ENCODE measurements at places on chromosomes 3 and 15.
A peak's percentile ranks its signal among the peaks of the same experiment; 100 is the strongest.

GRCh38 chr3:48503401-48504050 lies 448 bp downstream of the SHISA5 start:
- DNase-seq = no peak

- no peak for DNase-seq
Observed at GRCh38 chr3:127774647-127775046, 47.7 kb downstream of the MGLL start.

DNA sequence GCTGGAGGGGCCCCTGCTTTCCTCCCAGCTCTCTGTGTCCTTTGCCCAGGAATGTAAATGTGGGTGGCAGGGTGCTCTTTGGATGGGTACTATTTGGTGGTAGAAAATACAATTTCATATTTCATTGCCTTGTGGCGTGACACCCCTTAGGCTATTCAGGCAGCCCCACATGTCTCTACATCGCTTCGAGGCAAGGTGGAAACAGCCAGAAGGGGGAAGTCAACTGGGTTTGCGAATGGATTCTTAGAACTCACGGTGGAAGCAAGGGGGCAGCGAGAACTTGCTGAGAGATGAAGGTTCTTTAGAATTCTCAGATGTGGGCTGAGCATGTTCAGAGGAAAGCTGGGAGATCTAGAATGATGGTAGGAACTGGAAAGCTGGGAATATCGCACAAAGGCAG lies 25.3 kb downstream of the PLA2G4D start:
- DNase-seq = no peak

GRCh38 chr3:73188707-73189106 lies 127.2 kb downstream of the EBLN2 start:
- no peak for DNase-seq

DNA sequence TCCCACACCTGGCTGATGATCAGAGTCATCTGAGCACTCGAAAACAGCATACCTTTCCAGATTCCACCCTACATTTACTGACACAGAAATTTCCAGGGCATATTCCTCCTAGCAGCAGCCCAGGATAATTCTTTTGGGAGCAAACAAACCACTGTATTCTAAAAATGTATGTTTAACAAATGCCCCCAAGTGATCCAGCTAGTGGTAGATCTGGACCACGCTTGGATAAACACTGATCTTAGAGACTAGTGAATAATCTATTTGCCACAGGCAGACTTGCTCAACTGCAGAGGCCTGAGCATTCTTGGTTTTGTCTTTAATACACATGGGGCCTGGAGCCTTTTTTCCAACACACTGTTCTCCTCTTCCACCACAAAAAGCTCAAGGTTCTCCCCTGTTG lies 89.6 kb downstream of the TM4SF4 start:
- DNase-seq = no peak

- DNase-seq = no peak
Observed at GRCh38 chr3:155594526-155595187, 150.2 kb downstream of the PLCH1 start.

DNA sequence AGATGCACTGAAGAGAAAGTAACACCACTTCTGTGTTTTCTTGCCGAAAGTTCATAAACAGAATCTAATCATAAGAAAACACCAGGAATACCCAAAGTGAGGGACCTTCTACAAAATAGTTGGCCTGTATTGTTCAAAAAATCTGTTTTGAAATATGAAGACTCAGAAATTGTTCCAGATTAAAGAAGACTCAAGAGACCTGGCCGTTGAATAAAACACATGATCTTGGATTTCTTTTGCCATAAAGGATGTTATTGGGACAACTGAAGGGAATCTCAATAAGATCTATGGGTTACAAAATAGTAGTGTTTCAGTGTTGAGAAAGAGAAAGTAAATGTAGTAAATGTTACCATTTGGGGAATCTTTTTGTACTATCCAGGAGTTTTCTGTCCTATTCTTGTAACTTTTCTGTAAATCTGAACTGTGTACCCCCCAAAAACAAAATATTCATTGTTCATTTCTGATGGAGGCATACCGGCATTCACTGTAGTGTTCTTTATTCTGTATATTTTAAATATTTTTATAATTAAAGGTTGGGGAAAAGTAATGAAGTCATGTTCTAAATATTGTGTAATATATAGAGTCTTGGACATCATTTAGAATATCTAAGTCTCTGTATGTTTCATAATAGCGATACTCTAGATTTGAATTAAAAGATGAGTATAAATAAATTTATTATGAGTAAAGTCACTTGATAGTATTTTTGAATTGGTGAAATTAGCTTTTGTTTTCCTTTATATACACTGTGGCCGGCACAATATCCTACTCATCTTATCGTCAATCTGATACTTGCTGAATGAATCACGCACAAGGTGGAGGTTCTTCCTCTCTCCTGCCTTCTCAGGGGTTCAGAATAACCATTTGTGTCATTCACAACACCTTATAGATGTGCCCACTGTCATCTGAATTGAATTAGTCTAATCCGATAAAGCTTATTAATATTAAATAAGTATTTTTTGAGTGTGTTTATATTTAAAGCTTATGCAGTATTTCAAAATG lies 66.7 kb downstream of the TRAK1 start:
- DNase-seq = peak; percentile 46

GRCh38 chr3:83946554-83946953 lies 1012.2 kb upstream of the CADM2 start:
- no peak for DNase-seq

- DNase-seq = no peak
Observed at GRCh38 chr3:77539014-77539413, 499.1 kb downstream of the ROBO2 start.

DNA sequence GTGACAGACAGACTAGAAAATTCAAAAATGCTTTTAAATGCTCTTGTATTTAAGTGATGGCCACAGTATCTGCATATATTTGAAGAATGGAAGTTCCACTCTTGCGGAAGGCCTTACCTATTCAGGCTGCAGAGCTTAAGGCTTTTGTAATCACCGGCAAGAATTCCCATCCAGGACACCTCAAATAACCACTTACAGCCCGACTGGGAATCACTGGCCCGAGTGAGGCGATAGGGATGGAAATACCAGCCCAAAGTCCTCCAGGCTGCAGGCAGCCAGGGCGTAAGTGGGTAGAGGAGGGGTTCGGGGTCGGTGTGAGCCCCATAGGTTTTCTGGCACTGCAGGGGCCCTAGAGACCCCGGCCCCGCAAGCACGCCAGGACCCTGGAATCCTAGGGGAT lies 9.5 kb downstream of the CMTM7 start:
- DNase-seq = no peak

DNA sequence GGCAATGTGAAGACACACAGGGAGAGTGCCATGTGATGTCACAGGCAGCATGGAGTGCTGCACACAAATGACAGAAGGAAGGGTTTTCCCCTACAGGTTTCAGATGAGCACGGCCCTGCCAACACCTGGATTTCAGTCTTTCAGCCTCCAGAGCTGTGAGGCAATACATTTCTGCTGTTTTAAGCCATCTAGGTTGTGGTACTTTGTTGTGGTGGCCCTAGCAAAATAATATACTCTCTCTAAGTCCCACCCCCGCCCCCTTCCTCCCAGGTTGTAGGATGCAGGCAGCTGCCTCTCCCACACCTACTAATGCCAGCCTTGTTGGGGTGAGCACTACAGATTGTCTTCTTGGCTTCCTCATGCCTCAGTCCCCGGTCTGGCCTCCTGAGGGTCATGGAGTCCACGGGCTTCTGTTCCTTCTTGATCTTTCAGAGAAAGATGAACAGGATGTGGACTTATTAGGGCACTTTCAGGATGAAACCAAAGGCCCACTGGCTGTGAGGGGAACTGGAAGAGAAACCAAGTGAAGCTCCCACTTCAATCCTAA lies 180.0 kb downstream of the CD47 start:
- no peak for DNase-seq

DNA sequence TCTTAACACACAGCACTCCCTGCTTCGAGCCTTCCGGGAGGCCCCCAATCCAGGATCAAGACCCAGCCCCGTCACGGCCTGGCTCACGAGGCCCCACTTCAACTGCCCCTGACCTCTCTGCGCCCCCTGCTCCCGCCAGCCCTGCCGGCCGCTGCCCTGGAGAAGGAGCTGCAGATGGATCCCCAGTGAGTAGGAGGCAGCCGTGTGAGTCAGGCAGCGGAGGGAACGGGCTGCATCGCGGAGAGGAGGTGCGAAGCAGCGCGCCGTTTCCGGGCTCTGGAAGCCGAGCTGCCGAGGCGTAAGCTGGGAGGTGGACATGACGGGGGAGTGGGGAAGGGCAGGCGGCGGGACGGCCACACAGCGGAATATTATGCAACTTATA lies 133.4 kb downstream of the TPRA1 start:
- no peak for DNase-seq

DNA sequence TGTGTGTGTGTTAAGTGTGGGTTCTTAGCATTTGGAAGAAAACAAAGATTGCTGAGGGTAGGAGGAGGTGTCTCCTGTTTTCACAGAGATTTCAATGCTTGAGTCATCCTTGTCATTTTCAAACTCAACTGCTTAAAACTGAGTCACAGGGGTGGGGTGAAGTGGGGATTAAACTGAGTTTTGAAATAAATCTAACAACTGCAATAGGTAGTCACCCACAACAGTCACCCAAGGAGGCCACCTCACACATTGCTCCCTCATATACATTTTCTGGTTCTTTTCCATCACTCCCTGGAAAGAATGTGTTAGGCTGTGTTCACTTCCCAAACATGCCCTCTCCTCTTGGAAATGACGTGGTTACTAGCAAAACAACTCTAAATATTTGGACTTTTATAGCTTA lies 187.7 kb upstream of the CMC1 start:
- no peak for DNase-seq

DNA sequence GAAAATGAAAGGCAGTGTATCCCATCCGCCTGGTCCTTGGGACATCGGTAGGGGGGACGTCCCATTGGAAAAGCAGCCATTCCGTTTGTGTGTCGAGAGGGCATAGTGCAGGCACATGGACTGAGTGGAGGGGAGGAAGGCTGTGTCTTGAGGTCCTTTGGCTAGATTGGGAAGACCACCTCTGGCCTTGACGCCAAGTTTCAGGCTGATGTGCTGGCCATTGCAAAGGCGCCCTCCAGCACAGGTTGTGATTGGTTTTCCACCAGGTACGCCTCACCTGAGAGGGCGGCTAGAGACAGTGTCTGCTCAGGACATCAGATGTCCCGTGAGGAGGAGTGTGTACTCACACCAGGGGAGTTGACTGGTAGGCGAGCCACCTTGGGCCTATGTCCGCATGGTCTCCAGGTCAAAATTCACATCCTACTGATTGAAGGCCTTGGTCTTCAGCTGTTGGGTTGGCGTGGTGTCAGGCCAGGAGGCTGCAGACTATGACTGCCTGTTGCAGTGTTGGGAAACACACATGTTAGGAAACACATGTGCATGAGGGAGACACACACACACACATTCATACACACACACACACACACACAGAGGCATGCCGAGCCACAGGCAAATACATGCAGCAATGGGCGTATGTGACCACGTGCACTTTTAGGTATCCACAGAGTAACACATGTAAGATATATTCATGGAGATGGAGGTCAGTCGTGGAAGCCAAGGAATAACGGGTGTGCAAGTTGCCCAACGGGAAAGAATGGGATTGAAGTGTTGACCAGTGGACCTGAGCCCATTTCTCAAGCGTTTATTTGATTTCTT lies 98.4 kb downstream of the SNRPN start:
- no peak for DNase-seq

DNA sequence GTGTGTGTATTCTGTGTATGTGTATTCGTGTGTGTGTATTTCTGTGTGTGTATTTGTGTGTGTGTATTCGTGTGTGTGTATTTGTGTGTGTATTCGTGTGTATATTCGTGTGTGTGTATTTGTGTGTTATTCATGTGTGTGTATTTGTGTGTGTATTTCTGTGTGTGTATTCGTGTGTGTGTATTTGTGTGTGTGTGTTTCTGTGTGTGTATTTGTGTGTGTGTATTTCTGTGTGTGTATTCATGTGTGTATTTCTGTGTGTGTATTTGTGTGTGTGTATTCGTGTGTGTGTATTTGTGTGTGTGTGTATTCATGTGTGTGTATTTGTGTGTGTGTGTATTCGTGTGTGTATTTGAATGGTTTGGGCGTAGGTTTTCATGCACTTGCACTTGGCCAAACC lies 405.4 kb downstream of the SOX2 start:
- DNase-seq = no peak

DNA sequence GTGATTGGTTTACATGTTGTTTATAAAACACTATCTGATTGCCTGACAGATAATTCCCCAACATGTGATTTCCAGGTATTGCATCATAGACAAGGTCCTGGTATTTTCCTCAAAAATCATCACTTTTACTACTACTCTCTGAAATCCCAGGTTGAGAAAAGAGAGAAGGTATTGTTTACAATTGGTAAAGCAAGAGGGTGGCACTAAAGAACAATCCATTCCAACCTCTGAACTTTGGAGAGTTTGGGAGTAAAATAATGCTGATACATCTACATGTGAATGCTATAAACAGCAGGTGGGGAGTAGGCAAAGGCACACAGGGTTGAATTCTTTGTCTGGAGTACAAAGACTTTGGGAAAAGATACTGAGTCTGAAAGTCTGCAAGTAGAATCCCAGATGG lies 134.2 kb downstream of the WDR72 start:
- DNase-seq = no peak
